ENCODE measurements at places on chromosomes 3 and 15.

DNA sequence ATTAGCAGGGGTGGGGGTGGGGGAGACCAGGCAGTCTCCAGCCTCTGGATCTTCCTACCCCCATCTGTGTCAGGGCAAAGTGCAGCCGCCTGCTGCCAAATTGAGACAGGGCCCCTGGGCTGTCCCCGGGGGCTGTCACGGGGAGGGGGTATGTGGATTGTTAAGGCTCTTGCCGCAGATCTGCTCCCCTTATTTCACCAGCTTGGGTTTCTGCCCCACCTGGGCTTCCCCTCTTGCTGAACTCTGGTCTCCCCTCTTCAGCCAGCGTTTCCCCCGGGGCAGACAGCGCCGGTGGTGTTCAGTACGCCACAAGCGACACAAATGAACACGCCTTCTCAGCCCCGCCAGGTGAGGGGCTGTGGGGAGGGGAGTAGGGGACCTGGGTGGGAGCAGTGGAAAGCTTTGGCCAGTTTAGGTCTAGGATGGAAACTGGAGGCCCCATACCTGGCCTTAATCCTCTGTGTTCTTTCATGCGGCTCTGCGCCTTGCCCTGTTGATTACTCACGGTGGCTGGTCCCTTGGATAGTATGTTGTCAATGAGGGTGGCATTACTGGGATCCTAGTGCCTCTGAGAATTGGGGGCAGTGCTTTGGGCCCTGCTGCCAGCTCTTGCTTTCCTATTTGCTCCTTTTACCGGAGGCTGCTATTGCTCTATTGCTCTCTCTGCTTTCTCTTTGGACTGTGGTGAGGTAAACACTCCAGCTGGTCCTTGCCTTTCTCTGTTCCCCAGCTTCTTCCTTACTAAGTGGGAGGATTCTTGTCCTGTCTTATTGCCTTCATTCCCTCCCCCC, 1.7 kb downstream of the EIF4G1 start:
- no peak for DNase-seq

GRCh38 chr15:31305375-31305774, 21.3 kb upstream of the KLF13 start:
- no peak for DNase-seq

DNA sequence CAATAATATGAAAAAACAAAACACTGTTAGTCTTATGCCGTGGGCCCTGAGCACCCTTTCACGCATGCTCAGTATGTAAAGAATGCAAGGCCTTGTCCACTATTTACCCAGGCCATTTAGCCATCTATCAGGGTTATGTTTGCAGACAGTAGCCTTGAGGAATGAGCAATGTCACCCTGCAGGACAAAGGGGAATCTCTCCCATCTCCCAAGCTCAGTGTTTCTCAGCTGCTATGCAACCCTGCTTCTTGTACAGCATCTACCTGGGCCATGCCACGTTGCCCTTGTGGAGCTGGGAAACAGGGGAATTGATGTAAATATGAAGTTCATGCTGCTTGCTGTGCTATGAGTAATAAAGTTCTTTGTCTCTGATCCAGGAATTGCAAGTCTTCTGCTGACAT, 51.5 kb upstream of the SLCO2A1 start:
- DNase-seq, result no peak

GRCh38 chr3:190811775-190812480, 50.6 kb downstream of the GMNC start:
- DNase-seq, result no peak

GRCh38 chr15:34847598-34847997, 52.2 kb upstream of the ACTC1 start:
- no peak for DNase-seq

DNA sequence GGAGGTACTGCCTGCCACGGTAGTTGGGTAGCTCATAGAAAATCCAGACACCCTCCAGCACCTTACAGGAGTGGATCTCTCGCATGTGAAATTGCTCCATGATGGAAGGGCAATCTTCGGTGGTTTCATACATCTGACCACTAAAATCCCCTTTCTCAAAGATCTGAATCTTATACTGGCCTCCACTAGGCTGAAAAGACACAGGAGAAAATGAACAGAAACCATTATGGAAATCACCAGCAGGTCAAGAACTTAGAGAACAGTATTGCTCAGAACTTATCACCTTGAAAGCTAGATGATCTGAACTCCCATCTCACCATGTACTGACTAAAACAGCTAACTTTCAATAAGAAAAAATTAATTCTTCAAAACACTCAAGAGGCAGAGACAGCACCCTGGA, 5.4 kb downstream of the CRYGS start:
- DNase-seq, result no peak

DNA sequence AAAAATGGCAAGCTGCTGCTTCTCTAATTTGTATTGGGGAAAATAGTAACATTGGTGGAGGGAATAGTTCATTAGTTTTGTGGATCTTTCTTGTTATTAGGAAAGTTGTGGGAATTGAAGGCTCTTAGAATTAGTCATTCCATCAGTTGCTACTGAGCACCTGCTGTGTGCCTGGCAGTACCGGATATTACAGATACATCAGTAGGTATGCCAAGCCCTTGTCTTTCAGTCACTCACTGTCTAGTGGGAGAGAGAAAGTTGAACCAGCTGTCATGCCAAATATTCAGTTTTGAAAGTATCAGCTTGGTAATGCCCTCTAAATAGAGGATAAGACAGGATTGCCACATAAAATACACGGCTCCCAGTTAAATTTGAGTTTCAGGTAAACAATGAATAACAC, 32.5 kb downstream of the IGSF10 start:
- no peak for DNase-seq

DNA sequence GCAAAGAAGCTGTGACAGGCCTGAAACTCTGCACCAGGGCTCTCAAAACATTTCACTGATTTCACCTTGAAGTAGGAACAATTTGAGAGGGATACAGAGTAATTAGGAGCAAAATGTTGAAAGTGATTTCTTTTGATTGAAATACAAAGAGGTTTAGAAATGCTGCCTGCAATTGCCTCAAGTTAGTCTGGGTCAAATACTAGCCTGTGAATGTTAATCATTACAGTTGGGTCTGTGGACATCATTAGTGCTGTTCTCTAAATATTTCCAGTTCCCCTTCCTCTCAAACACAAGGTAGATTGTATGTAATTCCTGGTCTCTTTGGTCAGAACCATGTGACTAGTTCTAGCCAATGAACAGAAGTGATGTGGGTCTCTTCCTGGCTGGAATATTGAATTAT, 152.3 kb upstream of the TSC22D2 start:
- no peak for DNase-seq

DNA sequence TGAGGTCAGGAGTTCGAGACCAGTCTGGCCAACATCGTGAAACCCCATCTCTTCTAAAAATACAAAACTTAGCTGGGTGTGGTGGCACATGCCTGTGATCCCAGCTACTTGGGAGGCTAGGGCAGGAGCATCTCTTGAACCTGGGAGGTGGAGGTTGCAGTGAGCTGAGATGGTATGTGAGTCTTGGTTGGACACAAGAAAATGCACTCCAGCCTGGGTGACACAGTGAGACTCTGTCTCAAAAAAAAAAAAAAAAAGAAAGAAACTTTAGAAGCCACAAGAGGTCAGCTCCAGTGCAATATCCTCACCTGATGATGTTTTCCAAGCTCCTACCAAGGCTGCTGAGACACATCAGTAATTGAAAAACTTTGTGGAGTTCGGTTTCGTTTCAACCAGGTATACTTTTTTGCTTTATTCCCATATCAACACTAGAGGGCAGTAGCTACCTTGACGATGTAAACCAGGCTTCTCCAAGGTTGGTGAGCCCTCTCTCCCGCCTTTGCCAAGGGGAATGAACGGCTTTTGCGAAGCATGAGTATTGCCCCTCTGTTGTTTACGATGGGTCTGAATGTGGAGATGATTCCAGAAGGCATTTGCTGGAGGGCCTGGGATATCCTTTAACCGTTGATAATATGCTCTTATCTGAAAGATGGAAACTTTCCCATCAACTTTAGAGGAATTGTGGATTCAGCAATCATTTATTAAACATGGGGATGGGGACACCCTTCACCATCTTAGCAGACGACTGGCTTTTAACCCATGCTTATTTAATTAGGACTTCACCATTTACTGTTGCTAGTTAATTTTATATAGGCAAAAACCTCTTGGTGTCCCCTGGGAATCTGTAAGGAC, 202.8 kb downstream of the SV2B start:
- no peak for DNase-seq

- DNase-seq, result no peak
These were observed 6.4 kb upstream of the CAPN7 start for GRCh38 chr3:15199493-15200105.

GRCh38 chr3:49666592-49666991, 7.6 kb upstream of the APEH start:
- no peak for DNase-seq

DNA sequence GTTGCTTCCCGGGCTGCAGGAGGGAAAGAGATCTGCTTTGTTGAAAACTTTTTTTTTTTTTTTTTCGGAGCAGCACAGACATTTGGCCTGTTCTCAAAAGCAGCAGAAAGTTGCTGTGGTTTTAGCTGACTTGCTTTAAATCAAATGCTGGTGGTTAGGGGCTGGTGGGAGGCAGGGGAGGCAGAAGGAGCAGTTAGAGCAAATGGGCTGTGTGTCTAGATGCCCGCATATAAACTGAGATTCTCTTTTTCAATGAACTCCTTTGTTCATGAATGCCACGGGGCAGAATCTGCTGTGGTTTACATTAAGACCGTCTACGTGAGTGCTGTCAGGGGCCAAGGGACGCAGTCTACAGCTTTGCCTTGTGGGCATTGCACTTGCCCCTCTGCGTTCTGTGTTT, 95.9 kb downstream of the FLNB start:
- DNase-seq, result no peak

- no peak for DNase-seq
These were observed 55.3 kb downstream of the ROPN1B start for GRCh38 chr3:126024049-126024854.

DNA sequence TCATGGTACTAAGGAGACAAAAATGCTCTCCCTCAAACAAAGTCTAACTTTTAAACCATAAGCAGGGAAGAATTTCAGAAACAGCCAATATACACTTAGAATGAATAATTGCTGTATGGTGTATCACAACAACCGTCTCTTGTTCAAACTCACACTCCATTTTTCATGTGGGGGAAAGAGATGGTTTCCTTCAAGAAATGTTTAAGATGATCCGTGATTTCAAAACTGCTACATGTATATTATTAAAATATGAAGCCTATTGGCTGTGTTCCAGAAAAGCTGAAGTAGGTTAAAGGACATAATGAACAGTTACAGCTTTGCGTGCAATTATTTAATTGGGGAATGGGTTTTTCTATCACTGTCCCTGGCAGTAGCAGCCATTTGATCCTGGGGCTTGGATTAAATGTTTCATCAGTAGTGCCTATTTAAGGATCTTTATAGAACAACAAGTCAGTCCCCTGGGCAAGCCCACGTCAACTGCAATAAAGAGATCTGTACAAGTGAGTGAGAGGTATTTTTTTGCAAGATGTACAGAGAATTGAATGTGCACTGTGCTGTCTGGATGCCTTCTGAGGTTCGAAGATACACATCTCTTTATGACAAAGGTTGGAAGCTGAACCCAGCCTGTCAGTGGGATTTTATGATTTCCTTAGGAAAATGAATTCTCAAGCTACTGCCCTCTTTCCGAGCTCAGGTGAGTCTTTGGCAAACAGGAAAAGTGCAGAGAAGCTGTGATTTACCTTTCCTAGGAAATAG, 337.2 kb upstream of the RARB start:
- no peak for DNase-seq

GRCh38 chr3:194280777-194281176, 70.4 kb downstream of the CPN2 start:
- no peak for DNase-seq
